Activated naive CD4-positive, alpha-beta T cell treated with anti-CD3 and anti-CD28 coated beads for 36 hours (primary cell): ENCODE measurements at places on chromosomes 5 and 9. TPM values are rescaled to one million over a fixed set of nuclear protein-coding genes. Genes with fewer than 3 reads are reported as not detected.
A peak's percentile ranks its signal among the peaks of the same experiment; 100 is the strongest.

- no peaks in the 10 kb centered on the region for H3K27me3 ChIP-seq
- H3K27ac ChIP-seq, result no peak overlapping the region
- H3K4me1 ChIP-seq, result peaks cover 28% of the 10 kb centered on the region
- H3K4me3 ChIP-seq, result no peak overlapping the region
- no peak for DNase-seq
Observed at GRCh38 chr9:114823441-114823840, 17.6 kb upstream of the TNFSF15 start.

GRCh38 chr5:141883184-141883891 is 5.1 kb upstream of the PCDH1 start:
- peaks cover 9% of the 10 kb centered on the region for H3K4me1 ChIP-seq
- DNase-seq, result peak; percentile 48
- no peak overlapping the region for H3K4me3 ChIP-seq
- H3K36me3 ChIP-seq, result no peaks in the 10 kb centered on the region
- H3K27ac ChIP-seq, result no peak overlapping the region

DNA sequence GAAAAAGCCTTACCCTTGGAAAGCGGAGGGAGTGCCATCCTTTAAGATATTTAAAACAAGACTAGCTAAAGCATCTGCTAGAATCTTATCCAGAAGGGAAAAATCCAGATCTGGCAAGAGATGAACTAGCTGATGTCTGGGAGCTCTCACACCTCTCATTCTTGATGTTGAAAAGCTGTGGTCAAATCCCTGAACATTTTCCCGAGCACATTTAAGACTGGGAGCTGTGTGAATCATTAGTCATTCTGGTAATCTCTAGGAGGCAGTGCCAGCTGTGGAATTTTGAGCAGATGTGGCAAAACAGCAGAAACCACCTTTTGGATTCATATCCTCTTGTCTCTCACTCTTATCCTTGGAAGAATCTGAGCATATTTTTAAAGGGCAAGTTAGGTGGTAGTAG is 218.0 kb downstream of the MAN2A1 start:
- DNase-seq, result no peak
- H3K27me3 ChIP-seq, result no peaks in the 10 kb centered on the region
- H3K27ac ChIP-seq, result no peak overlapping the region
- no peak overlapping the region for H3K4me3 ChIP-seq
- peaks cover 12% of the 10 kb centered on the region for H3K4me1 ChIP-seq
- H3K36me3 ChIP-seq, result no peaks in the 10 kb centered on the region

DNA sequence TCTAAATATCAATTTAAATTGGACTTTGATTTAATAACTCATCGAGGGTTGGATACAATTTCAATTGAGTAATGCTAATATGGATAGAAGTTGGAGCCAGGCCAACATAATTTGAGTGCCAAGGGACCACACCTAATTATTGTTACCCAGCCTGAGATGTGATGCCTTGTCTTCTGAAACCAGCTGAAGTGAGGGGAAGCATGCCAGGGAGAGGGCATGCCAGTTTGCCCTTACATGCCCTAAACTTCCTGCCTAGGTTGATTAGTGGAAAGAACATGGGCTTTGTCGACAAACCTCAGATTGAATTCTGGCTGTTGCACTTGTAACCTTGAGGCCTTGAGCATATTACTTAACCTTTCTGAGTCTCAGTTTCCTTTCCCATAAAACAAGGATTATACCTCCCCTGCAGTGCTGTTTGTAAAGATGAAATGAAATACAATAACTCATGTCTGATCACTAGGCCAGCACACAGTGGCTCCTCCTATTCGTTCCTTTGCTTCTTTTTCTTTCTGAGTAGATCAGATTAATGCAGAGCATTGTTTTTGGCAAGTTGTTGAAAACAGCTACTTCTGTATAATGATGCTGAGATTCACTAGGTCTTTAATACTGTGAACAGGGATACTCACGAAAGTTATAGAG is 412.8 kb downstream of the TLE4 start:
- peaks cover 15% of the 10 kb centered on the region for H3K27me3 ChIP-seq
- H3K4me1 ChIP-seq, result no peaks in the 10 kb centered on the region
- no peak overlapping the region for H3K4me3 ChIP-seq

IFNK gene
- 0.24 TPM for total RNA-seq

DNA sequence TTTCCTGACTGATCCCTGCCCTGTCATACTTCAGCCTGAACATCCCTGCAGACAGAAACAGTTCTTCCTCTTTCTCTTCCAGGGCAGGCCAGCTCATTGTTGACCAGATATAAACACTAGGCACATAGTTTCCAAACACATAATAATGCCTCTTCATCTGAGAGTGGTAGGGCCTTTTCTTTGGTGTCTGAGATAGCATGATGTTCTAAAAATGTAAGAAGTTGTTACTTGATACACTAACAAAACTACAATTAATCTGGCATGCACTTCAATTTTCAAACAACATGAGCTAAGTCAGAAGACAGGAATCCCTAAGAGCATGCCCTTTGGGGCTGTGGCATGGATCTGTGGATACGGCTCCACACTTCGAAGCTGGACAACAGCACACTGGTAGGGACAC is 246.6 kb downstream of the SPOCK1 start:
- DNase-seq, result no peak
- no peak overlapping the region for H3K4me3 ChIP-seq
- H3K27ac ChIP-seq, result no peak overlapping the region
- H3K27me3 ChIP-seq, result peaks cover 2% of the 10 kb centered on the region

DNA sequence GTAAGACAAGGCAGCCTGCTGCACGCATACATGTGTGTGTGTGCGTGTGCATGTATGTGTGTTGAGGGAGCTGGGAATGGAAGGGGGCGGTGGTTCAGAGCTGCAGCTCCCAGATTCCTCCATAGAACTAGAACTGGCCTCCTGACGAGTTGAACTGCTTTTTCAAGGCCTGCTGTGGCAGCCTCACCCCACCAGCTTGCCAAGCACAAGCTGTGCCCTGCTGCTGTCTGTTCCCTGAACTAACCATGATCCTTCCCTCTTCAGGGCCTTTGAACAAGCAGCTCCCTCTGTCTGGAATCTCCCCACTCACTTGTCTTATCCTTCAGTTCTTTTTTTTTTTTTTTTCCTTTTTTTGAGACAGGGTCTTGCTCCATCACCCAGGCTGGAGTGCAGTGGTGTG is 22.6 kb downstream of the LRSAM1 start:
- H3K27me3 ChIP-seq, result no peaks in the 10 kb centered on the region
- peaks cover 12% of the 10 kb centered on the region for H3K36me3 ChIP-seq
- no peak overlapping the region for H3K4me3 ChIP-seq
- H3K27ac ChIP-seq, result no peak overlapping the region
- no peak for DNase-seq

F2RL1 gene
- 2.9 TPM for total RNA-seq

GRCh38 chr5:105751908-105752307 is 1918.8 kb downstream of the EFNA5 start:
- H3K4me3 ChIP-seq, result no peak overlapping the region
- no peaks in the 10 kb centered on the region for H3K36me3 ChIP-seq
- no peaks in the 10 kb centered on the region for H3K27me3 ChIP-seq
- DNase-seq, result no peak

PRDM9 gene
- not detected for total RNA-seq

LECT2 gene
- total RNA-seq, result not detected

- H3K4me3 ChIP-seq, result no peak overlapping the region
- no peak for DNase-seq
- no peak overlapping the region for H3K27ac ChIP-seq
Observed at GRCh38 chr5:159905496-159905895, 10.8 kb upstream of the ADRA1B start.

ACTL7A gene
- total RNA-seq, result not detected

DNA sequence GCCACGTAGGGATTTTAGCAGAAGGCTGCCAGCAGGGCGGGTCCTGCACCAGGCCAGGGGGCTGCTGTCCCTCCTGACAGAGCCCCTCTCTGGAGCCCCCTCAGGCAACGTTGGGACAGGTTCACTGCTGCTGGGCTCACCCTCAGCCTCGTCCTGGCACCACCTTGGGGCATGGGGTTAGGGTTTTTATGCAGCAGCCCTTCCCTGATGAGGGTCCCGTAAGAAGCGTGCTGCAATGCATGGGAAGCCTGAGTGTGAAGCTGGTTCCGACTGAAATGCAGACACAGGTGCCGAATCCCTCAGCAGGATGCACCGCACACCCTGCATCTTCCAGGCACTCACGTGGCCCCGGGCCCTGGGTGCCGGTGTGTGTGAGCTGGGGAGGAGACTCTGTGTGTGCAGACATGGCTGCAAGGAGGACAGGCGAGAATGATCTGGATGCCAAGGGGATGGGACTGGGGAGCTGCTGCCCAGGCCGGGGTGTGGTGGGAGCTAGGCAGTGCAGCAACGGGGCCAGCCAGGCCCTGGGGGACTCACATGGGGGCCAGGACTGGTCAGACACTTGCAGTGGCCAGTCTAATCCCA is 27.1 kb downstream of the ZDHHC11B start:
- no peaks in the 10 kb centered on the region for H3K36me3 ChIP-seq
- no peak overlapping the region for H3K27ac ChIP-seq
- no peak overlapping the region for H3K4me3 ChIP-seq
- H3K4me1 ChIP-seq, result peaks cover 13% of the 10 kb centered on the region
- no peaks in the 10 kb centered on the region for H3K27me3 ChIP-seq

DNA sequence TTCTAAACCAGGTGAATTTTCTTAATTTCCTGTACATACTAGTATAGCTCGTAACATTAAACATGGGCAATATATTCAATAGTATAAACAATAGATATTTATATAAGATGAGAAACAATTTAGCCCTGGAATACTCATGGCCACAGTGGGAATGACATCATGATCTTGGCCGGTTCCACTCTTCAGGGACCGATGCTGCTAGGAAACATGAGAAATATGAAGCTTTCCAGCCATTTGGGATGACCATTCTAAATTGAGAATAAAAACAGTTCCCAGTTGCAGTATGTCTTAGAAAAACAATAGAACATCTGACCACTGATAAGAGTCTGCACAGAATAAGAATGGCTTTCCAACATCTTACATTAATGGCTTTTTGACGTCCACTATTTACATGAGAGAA is 33.3 kb upstream of the SLCO6A1 start:
- peaks cover 3% of the 10 kb centered on the region for H3K27me3 ChIP-seq
- H3K4me1 ChIP-seq, result no peaks in the 10 kb centered on the region
- H3K36me3 ChIP-seq, result no peaks in the 10 kb centered on the region
- no peak overlapping the region for H3K27ac ChIP-seq
- no peak overlapping the region for H3K4me3 ChIP-seq
- no peak for DNase-seq
